ENCODE measurements at places on chromosomes 16 and 17.

- no peak for DNase-seq
Observed at GRCh38 chr16:47949714-47950113, 206.1 kb downstream of the ABCC12 start.

GRCh38 chr16:1656808-1657617 is 21.1 kb upstream of the JPT2 start:
- DNase-seq = no peak

DNA sequence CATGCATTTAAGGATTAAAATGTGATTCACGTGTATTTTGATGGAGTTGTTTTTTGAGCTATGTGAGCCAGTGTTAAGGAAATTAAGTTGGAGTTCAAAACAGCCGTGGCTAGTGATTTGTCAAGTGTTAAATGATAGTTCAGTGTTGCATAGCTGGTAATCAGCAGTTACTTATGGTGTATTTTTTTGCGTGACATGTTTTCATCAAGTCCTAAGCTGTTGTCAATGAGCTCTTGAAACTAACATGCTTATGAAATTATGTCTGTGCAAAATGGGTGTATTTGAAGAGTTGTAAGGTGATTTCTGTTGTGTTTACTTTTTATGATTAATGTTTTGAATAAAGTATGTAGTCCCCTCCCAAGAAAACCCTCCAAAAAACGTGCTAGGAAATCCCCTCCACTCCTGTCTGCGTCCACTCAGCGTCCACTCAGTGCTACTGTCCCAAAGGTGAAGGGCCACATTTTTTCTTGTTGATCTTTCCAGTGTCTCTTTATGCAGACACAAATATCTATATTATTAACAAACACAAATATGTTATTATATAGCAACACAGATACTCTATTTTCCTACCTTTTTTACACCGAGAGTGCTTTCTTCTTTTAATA is 30.0 kb downstream of the USP10 start:
- no peak for DNase-seq

GRCh38 chr16:24372824-24373223 is 116.7 kb downstream of the CACNG3 start:
- no peak for DNase-seq

DNA sequence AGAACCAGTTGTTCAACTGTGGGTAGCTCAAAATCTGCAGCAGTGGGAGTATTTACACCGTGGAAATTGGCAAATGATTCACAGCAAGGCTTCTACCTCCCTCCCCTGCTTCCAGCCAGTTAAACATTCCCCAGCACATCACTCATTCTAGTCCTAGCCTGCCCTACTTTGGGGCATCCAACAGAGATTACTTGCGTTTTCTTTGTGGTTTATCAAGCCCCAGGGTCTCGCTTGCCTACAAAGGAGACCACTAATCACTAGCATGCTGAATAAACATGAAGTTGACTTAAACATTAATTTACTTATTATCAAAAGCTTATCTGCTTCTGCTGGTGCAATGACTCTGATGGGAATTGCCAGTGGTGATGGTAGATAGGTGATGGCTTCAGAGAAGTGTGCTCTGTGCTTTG is 94.5 kb downstream of the MARF1 start:
- DNase-seq = no peak

DNA sequence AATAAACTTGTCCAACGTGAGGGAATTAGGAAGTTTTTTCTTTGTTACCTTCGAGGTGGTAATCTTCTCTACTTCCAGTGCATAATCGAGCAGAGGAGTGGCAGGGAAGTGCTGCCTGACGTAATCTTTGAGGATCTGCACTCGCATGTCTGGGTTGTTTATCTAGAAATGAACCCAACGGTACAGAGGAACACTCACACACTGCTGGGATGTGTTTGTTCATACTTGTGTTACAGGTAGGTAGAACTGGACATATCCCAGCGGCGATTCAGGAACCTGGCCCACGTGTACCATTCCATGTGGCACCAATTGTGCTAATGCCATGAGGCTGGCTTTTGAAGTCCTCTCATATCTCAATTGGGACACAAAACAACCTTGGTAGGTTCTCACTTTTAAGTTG is 4.2 kb upstream of the KLHL11 start:
- no peak for DNase-seq

- no peak for DNase-seq
Observed at GRCh38 chr17:31313982-31314781, at the start of gene EVI2B. Gene EVI2B, minus strand, starts transcription at chr17:31314054. Its CDS starts 8,445 bp downstream, at chr17:31305609.

GRCh38 chr17:15478845-15479244 is 11.4 kb upstream of the CDRT4 start:
- no peak for DNase-seq

DNA sequence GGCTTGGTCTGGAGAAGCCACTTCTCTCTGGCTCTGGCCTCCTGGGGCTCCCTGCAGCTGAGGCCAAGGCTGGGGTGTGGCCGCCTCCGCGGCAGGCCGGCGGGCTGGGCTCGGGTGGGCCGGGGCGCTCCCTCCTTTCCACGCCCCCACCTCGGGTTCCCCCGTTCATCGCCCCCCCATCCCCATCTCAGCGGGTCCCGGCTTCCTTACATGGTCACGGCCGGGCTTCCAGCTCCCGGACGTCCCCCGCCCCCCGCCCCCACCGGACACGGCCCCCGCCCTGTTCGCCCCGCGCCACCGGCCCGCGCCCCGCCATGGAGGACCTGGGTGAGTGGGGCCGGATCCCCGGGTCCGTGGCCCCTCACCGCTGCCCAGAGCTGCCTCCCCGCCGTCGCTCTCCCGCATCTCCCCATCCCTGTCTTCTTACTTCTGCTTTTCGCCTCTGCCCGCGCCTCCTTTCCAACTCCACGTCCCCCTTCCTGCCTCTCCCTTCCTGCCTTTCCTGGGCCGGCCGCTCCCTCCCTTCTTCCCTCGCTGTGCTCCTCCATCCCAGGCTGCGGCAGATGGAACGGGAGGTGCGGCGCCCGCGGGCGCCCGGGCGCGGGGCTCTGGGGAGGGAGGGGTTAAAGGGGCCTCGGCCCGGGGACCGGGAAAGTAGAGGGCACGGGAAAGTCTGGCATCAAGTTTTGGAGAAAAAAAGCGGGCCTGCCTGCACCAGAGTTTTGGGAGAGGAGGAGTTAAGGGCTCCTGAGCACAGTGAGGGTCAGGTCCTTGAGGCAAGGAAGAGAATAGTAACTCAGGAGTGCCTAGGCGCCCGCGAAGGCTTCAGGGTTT is at the start of gene TGFB1I1:
Gene TGFB1I1, plus strand, starts transcription at position 278 of the 834 bp plus-strand sequence. Its CDS starts 37 bp downstream, at position 315.
- DNase-seq = no peak

DNA sequence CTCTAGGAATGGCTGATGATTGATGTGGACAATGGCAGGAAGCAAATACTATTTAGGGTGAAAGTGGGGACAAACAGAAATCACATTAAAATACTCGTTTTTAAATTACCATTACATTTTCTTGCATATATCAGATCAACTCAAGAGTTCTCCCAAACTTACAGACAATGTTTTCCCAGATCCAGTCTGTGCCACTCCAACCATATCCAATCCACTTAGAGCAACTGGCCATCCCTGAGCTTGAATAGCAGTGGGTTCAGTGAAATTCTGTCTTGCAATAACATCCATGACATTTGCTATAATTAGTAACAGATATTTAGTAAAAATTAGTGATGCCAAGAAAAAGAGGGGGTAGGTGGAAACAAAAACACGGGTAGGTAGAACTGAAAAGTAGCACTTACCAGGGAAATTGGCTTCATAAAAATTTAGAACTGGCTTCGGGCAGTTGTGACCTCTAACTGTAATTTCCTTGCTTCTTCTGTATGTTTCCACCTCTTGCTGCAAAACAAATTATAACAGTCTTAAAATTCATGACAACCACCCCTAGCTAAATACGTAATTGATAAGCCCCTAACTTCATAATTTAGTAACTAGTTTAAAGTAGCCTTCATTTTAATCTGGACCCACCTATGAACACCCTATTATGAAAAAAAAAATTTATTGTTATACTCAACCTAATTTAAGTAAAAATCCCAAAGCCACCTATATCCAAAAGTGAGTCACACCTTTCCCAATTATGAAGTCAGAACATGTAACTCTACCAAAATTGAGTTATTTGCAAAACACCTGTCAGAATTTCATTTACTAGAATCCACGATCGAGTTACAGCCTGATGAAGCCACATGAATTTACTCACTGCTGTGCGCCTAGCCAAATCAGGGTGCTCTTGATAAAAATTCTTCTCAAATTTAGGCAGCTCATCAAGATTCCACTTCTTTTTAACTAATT is 2.0 kb downstream of the DDX5 start:
- no peak for DNase-seq

DNA sequence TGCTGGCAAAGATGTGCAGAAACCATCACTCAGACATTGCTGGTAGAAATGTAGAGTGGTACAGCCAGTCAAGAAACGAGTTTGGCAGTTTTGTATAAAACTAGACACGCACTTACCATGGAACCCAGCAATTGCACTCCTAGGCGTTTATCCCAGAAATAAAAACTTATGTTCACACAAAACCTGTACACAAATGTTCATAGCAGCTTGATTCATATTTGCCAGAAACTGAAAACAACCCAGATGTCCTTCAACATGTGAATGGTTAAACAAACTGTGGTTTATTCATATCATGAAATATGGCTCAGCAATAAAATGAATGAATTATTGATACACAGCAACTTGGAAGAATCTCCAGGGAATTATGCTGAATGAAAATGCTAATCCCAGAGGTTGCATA is 570.0 kb downstream of the CDH13 start:
- no peak for DNase-seq

DNA sequence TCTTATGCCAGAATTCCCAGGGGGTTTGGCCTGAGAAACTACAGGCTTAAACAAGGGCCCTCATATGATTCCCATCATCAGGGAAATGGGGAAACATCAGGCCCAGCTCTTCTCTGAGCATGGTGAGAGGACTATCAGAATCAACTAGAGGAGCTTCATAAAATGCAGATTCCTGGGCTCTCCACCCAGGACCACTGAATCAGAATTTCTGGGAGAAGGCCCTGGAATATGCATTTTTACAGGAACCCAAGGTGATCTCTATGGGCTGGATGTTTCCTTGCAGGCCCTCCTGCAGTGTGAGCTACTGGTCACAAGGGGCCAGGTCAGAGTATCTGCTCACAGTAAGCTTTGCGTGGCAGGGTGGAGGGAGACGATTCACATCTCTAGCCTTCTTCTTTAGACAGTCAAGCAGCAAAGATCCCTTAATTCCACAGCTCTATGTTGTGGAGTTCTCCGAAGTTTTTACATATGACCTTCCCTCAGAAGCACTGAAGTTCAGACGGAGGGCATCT is 38.8 kb upstream of the HOXB13 start:
- no peak for DNase-seq

- no peak for DNase-seq
Observed at GRCh38 chr16:73233846-73234424, 186.0 kb upstream of the ZFHX3 start.

DNA sequence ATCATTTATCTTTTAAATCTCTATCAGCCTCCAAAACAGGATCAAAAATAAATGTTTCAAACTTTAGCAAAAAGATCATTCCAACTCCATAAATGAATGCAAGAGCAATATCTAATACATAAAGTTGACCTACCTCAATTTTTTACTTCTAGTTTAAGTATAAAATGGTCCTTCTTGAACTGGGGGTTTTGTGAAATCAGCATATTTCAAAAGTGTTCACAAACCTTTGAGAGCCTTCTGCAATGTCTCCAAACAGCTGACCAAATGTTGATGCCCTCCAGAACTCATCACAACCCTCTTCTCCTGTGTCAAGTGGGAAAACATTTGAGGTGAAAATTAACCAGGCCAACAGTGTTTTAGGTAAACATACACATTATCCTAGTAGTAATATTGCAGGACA is 7.7 kb downstream of the MED1 start:
- no peak for DNase-seq

All from NCI-H774 (cell line).